Stimulated activated CD8-positive, alpha-beta memory T cell treated with anti-CD3 and anti-CD28 coated beads, Interleukin-15, amount 100 ng/mL, for 4 hours (primary cell): ENCODE measurements at places on chromosomes 6 and 20.

- no peak for DNase-seq
These were observed 72.1 kb downstream of the TRAM2 start for GRCh38 chr6:52504782-52505136.

GRCh38 chr6:36625158-36625919, 31.2 kb downstream of the SRSF3 start:
- no peak for DNase-seq

GRCh38 chr20:40019510-40019909, 669.5 kb downstream of the MAFB start:
- DNase-seq: no peak

DNA sequence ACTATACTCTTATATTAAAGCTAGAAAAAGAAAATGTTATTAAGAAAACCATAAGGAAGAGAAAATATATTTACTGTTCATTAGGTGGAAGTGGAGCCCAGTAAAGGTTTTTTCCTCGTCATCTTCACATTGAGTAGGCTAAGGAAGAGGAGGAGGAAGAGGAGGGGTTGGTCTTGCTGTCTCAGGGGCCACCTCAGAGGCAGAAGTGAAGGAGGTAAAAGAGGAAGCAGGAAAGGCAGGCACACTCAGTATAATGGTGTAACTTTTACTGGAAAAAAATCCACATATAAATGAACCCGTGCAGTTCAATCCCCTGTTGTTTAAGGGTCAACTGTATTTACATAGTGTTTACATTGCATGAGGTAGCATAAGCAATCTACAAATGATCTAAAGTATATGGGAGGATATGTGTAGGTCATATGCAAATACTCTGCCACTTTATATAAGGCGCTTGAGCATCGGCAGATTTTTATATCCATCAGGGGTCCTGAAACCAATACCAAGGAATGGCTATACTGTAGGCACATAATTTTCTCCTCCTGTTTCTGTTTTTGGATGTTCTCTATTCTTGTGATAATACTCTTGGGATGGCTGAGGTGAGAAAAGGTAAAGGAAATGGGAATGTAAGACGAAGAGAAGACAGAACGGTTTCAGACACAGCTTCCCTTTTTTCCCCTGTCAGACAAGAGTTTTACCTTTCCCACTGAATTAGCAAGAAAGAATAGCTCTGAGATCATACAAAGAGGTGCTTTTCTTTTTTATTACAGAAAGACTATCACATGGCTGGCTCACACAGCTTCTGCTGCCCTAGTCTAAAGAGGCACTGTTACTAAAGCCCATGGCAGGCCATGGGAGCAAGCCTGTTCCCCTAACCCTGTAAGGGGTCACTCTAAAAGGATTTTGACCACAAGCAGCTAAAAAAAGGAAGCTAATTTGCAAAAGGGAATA, 59.9 kb downstream of the NUDT3 start:
- no peak for DNase-seq

- DNase-seq: no peak
These were observed 45.0 kb downstream of the QKI start for GRCh38 chr6:163459536-163459935.

DNA sequence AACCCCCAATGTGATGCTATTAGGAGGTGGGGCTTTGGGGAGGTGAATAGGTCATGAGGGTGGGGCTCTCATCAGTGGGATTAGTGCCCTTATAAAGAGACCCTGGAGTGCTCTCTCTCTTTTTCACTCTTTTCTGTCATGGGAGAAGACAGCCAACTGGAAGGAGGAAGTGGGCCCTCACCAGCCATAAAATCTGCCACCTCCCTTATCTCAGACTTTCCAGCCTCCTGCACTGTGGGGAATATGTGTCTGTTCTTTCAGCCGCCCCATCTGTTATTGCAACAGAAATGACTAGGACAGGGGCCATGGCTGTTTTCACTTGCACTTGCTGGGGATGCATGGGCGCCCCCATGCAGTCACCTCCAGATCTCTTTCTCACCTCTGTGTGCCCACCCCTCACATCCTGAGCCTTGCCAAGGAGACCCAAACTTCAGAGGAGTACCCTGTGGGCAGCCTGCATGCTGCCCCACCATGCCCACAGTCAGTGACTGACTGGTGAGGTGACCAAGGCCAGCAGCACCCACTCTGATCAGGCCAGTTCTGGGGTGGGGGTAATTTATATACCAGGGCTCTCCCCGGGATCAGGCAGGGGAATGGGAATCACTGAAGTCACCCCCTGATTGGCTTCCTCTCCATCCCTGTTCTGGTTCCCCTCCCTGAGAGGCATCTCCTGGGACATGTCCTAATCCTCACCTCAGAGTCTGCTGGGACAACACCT, 118.4 kb downstream of the ANKRD60 start:
- no peak for DNase-seq

GRCh38 chr20:64115171-64115911, 8.0 kb upstream of the NPBWR2 start:
- DNase-seq: no peak

- DNase-seq: no peak
These were observed 68.4 kb upstream of the PBOV1 start for GRCh38 chr6:138286698-138287097.

DNA sequence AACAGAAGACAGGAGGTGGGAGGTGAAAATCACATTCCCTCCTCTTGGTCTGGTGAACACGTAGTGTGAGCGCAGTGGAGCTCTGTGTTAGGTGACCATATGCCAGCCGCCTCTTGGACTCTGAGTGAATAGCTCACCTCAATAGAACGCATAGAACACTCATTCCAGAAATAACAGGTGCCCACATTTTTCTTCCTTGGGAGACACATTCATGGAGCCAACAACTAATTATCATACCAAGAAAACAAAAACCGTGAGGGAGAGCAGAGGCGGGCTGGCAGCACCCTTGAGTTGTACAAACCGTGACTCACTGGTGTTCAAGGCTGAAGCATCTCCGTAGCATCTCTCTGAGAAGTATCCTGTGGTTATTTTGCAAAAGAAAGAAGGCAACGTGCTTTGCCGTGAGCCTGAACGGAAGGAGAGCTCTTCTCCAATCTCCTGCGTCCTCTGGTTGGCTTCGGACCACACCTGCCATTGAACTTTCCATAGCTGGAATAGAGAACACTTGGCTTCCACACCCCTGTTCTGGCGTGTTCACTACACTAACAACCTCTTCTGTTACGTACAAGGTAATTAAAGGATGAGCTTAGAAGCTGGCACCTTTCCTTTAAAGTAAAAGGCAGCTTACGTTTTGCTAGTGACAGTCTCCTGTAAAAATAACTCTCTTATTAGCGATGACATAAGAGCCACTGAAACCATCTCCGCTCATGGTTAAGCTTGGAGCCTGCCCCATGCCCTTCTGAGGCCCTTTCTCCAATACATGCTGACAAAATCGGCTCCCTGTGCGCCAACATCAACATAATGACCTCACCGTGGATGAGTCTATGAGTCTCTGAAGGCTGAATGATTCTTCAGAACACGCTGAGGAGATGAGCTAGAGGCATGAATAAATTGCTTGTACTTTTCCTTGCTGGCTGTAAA, 30.2 kb upstream of the SGK1 start:
- DNase-seq: no peak

GRCh38 chr6:21084656-21085055, 508.9 kb upstream of the SOX4 start:
- no peak for DNase-seq

DNA sequence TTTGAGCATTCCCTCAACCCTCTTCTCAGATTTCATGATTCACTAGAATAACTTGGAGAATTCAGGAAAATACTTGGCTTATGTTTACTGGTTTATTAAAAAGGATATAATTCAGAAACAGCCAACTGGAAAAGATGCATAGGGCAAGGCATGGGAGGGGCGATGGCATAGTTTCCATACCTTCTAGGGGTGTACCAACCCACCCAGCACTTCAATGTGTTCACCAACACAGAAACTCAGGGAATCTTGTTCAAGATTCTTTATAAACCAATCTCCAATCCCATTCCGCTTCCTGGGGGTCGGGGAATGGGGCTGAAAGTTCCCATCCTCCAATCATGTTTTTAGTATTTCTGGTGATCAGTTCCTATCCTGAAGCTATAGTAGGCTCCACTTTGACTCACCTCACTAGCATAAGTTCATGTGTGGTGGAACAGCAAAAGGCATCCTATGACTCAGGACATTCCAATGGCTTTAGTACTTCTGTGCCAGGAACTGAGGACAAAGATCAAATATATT, 164.4 kb downstream of the SIM1 start:
- DNase-seq: no peak

GRCh38 chr20:44264287-44264686, 17.2 kb downstream of the GDAP1L1 start:
- no peak for DNase-seq

DNA sequence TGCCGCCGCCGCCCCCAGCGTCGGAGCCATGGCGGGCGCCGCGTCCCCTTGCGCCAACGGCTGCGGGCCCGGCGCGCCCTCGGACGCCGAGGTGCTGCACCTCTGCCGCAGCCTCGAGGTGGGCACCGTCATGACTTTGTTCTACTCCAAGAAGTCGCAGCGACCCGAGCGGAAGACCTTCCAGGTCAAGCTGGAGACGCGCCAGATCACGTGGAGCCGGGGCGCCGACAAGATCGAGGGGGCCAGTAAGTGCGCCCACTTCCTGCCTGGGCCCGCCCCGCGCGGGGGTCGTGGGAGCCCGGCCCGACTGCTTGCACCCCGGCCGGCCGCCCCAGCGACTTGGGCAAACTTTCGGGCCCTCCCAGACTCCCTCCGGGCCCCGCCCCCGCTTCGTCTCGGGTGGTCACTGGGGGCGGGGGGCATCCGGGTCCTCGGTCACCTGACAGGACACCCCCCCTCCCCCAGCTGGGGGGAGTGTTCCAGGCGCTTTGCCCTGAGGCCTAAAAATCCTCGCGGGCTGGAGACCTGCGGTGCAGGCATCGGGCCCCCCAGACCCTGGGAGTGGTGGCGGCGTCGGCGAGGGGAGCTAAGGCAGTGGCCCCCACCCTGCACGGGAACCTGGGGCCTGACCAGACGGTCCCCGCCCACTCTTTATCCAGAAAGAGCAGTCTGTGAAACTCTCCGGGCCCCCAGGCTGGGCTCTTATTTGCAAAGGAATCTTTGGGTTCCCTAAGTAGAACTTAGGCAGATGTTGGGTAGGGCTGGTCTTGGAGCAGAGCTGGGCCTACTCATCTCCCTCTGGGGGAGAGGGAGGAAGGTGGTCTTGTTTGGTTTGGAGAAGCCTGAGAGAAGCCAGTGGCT, 501 bp downstream of the PLCG1 start:
- peak; percentile 36 for DNase-seq

DNA sequence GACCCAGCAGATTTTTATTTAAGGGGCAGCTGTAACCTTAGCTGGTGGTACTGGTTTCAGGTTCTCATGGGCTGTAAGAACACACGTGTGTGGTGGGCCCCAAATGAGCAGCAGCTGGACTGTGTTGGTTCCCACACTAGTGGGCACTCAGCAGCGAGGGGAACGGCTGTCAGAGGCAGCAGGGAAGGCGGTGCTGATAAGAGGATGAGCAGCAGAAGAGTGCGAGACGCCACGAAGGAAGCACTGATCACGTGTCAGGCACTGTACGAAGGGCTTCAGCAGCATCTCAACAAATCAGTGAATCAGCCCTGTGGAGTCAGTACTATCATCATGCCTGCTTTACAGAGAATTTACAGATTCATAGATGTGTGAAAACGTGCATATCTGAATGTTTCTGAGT, 41.0 kb upstream of the EMILIN3 start:
- DNase-seq: no peak

GRCh38 chr6:158909938-158910337, 90.1 kb downstream of the RSPH3 start:
- no peak for DNase-seq
